CD4-positive, alpha-beta T cell treated with Interleukin-2 at 100 ng/mL for 4 hours (primary cell): ENCODE measurements at places on chromosomes 3 and 15.

DNA sequence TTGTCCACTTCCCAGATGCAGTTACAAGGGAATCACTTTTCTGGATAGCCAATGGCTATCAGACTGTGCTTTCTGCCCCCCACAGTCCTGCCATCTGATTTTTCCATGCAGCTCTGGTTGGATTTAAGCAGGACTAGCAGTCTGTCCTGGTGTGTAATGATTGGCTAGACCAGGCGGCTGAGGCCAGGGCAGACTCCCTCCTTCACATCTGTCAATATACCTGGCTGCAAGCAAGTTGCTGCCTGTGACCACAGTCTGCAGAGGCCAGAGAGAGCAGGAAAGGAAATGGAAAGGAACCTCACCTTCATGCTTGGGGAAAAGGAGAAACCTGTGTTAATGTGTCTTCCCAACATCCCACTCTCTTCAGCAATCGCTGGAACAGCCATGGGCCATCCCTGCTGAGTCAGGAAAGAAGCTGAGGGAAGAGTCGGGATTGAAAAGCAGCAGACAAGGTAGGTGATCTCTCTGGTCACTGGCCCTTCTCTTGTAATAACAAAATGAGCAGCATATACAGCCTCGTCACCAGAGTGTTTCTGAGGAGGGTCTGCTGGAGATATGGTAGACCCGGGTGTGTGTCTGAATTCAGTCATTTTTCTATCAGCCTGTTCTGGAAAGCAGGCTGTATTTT is 126.7 kb upstream of the PHLDB2 start:
- DNase-seq, result no peak

DNA sequence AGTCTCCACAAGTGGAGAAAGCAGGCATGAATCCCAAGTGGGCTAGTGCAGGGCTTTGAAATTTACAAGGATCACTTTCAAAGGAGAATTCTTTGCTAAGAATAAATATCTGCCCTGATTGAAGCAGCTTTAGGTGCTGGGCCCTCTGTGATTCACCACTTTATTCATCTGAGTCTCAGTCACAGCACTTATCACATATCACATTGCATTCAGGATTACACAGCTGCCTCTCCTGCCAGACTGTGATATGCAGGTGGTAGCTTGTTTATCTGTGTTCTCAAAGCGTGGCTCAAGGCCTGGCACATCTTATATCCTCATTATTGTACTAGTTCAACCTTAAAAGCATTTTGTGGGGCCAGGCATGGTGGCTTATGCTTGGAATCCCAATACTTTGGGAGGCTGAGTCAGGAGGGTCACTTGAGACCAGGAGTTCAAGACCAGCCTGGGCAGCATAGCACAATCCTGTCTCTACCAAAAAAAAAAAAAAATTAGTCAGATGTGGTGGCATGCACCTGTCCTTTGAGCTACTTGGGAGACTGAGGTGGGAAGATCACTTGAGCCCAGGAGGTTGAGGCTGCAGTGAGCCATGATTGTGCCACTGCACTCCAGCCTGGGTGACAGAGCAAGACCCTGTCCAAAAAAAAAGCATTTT is 156.9 kb upstream of the EIF1B start:
- no peak for DNase-seq

GRCh38 chr3:159875116-159875515 is 113.5 kb upstream of the IL12A start:
- no peak for DNase-seq

DNA sequence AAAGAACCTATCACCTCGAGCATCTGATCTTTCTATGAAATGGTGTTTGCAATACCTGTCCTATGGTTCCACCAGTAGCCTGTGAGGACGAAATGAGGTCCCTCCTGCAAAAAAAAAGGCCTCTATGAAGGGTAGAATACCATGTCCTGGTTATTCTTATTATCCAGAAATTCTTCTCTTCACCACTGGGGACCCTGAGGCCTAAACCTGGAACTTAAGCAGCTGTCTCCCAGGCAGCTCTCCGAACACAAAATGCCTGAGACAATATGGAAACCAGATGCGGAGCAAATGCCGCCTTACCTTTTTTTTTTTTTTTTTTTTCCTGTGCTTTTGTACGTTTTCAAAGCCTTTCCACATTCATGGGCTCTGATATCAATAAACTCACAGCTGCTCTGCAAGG is 62.1 kb upstream of the WNT5A start:
- DNase-seq, result no peak

DNA sequence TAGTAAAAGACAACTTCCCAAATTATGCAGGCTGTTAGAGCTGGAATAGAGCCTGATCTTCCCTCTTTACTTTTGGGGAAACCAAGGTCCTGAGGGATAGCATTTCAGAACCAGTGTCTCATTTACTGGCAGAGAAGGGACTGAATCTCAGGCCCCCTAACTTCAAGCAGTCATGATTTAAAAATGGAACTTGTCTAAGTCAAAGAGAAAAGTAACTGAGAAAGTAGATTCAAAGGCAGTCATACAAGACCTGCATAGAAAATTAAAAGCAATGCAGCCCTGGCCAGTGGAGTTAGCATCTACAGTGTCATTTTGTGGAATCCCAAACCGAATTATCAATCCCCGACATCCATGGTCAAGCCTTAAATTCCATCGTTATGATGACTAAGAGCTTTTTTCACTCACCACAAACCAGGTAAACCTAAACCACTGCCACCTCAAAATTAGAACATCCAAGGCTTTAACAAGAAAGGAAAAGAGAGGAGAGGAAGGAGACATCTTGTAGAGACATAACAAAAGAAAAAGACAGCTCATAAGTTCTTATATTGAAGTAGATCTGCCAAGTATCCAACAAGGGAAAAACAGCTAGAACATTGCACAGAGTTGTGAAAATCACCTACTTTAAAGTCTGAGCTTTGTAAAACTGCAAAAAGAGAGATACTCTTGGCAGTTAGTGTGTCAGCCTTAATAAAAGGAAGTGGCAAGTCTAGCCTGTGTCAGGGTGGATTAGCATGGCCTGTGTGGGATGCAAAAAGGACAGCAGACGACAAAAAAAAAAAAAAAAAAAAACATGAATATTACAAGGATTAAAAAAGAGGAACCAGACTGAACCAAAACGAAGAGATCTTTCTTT is 54.1 kb upstream of the CCR2 start:
- peak; percentile 36 for DNase-seq

DNA sequence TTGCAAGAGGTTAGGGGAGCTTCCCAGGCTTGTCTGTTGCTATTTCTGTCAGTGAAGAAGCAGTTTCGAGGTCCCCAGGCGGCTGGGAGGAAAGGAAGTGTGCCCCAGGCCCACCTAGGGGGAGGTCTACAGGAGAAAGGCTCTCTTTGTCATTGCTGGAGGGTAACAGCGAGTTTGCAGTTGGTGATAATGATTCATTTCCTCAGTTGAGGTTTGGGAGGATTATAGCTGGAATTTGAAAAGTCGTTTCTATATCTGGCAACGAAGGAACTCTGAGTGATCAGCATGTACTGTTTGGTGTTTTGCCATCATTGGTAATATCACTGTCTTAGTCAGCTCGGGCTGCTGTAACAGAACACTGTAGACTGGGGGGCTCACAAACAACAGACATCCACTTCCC is 65.5 kb upstream of the UBE3A start:
- DNase-seq, result no peak
